ENCODE measurements at places on chromosomes 5 and 9. TPM values are rescaled to one million over a fixed set of nuclear protein-coding genes. Genes with fewer than 3 reads are reported as not detected.

- no peaks in the 10 kb centered on the region for H3K27me3 ChIP-seq
- H3K4me3 ChIP-seq: no peak overlapping the region
- DNase-seq: no peak
- H3K36me3 ChIP-seq: no peaks in the 10 kb centered on the region
- H3K27ac ChIP-seq: no peak overlapping the region
- H3K4me1 ChIP-seq: no peaks in the 10 kb centered on the region
Measured at GRCh38 chr9:76512826-76513225, 53.8 kb downstream of the GCNT1 start.

Gene C9orf72
- 17.8 TPM for total RNA-seq

GRCh38 chr9:26357803-26358344 is 534.7 kb downstream of the CAAP1 start:
- H3K27me3 ChIP-seq: no peaks in the 10 kb centered on the region
- no peak overlapping the region for H3K27ac ChIP-seq
- no peaks in the 10 kb centered on the region for H3K4me1 ChIP-seq

DNA sequence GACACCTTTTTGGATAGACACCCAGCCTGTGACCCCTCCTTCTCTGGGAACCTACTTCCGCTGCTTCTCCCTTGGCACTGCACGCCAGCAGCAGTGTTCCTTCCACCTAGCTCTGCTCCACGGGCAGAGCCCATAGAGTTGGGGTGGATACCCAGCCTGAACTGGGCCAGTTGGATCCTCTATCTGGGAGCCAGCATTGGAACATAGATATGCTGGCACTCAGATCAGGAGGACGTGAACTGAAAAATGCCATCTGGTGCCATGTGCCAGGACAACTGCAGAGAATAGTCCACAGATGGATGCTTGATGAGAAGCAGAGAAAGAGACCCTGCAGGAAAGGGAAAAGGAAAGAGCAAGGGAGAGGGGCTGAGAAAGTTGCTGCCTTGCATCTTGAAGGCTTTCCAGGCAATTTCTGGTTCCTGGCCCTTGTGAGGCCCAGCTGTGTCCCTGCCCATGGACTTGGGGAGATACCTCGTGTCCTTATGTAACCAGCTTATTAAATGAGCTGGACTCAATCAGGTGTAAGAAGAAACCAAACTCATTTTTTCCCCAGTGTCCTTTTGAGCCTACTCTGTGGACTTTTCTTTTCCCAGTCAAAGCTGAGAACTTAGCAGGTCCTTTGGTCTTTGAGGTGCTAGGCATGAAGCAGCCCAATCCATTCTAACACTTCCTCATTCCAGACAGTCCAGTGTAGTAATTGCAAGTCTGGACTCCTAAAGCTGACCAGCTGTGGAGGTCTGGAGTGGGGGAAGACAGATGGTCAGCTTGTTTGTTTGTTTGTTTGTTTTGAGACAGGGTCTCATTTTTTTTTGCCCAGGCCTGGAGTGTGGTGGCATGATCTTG is 39.1 kb downstream of the ANGPTL2 start:
- peaks cover 8% of the 10 kb centered on the region for H3K4me1 ChIP-seq
- no peak overlapping the region for H3K4me3 ChIP-seq

DNA sequence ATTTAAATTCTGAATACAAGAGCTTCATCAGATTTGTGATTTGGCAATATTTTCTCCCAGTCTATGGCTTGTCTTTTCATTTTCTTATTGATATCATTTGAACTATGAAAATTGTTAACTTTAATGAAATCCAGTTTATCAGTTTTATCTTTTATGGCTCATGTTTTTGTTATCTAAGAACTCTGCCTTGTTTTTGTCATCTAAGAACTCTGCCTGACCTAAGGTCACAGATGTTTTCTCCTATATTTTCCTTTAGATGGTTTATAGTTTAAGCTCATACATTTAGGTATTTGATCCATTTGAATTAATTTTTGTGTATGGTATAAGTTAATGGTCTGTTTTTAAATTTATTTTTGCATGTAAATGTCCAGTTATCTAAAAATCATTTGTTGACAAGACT is 52.9 kb downstream of the NIPBL start:
- no peak overlapping the region for H3K4me3 ChIP-seq
- no peak overlapping the region for H3K27ac ChIP-seq
- H3K27me3 ChIP-seq: no peaks in the 10 kb centered on the region
- H3K36me3 ChIP-seq: no peaks in the 10 kb centered on the region

Gene GAS1
- 0.82 TPM for total RNA-seq

- H3K27me3 ChIP-seq: no peaks in the 10 kb centered on the region
- no peaks in the 10 kb centered on the region for H3K4me1 ChIP-seq
- DNase-seq: no peak
- no peak overlapping the region for H3K4me3 ChIP-seq
- no peaks in the 10 kb centered on the region for H3K36me3 ChIP-seq
- no peak overlapping the region for H3K27ac ChIP-seq
Measured at GRCh38 chr5:167049043-167049663, 1242.3 kb upstream of the WWC1 start.

Gene TBC1D13
- 27.6 TPM for total RNA-seq

Gene NLN
- total RNA-seq: 5.5 TPM

Gene CDC20B
- not detected for total RNA-seq

DNA sequence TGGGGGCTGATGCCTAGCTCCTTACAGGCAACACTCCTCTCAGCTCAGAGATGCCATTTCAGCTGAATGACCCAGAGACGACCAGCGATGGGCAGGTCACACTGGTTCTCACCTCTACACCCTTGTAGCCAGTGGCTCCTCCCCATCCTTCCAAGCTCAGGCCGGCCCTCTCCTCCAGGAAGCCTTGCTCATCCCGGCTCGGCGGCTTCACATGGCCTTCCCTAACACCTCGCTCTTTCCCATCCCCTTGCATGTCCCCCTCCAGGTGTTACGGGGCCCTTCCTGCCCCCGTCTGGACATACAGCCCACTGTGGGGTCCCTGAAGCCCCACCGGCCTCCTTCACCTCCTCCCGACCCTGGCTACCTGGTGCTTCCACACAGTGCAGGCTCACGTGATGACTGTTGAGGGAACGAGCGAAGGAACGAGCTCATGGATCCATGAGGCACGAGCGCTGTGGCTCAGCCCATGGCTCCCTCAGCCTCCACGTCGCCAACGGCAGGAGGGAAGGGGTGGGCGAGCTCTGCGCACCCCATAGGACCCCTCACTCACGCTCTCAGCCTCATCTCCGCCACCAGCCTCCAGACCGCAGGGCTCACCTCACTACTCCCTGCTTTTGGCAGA is 45.7 kb downstream of the SARDH start:
- H3K36me3 ChIP-seq: peaks cover 22% of the 10 kb centered on the region
- H3K4me3 ChIP-seq: no peak overlapping the region
- no peak overlapping the region for H3K27ac ChIP-seq
- DNase-seq: no peak
- H3K27me3 ChIP-seq: no peaks in the 10 kb centered on the region

DNA sequence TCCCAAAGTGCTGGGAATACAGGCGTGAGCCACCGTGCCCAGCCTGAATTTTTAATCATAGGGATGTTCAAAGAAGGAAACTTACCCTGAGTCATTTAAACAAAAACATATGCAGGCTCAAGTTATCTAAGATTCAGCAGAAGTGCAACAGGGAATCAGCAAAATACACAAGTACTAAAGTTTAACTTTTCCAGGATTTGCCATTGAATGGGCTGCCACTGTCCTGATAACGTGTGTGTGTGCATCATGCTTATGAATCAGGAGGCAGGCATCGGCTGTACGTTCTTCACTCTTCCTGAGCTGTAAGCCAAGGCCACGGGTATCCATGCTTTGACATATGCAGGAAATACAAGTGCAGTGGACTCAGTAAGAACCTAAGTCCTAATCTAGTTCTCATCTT is 48.8 kb upstream of the FST start:
- no peaks in the 10 kb centered on the region for H3K4me1 ChIP-seq
- DNase-seq: no peak
- no peak overlapping the region for H3K27ac ChIP-seq
- no peak overlapping the region for H3K4me3 ChIP-seq

Gene JAKMIP2
- 7.8 TPM for total RNA-seq

GRCh38 chr9:115369322-115369957 is 251.5 kb upstream of the TNC start:
- H3K27me3 ChIP-seq: peaks cover 2% of the 10 kb centered on the region
- H3K4me1 ChIP-seq: no peaks in the 10 kb centered on the region
- no peak overlapping the region for H3K4me3 ChIP-seq
- DNase-seq: no peak

DNA sequence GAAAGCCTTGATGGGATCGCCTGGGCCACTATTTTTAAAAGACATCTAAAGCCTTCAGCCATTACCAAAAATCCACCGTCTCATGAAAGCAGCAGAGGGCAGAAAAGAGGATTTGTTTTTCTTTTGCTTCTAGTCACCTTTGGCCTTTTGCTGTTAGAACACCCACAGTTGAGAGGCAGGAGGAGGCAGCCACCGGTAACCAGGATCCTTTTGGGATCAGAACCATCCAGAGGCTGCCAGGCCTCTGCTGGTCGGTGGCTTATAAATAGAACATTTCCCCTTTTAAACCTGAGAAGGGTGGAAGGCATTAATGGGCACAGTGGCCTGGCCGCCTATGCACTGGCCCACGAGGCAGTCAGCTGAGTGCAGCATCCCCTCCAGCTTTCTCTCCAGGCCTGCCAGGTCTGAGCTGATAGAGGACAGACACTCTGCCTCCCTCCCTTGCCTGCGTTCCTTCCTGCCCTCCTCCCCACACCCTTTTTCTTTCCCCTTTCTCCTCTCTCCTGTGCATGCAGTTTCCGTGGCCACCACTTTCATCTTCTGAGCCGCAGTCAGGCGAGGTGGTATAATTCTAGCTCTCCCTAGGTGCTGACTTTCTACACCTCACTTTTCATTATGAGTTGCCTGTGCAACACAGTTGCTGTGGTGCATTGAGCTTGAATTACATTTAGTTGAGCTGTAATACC is 253.4 kb downstream of the ARHGAP26 start:
- H3K27me3 ChIP-seq: no peaks in the 10 kb centered on the region
- peaks cover 3% of the 10 kb centered on the region for H3K36me3 ChIP-seq
- H3K4me3 ChIP-seq: no peak overlapping the region
- H3K27ac ChIP-seq: no peak overlapping the region

Gene OGN
- total RNA-seq: 0.25 TPM

Gene NR5A1
- total RNA-seq: 0.19 TPM

DNA sequence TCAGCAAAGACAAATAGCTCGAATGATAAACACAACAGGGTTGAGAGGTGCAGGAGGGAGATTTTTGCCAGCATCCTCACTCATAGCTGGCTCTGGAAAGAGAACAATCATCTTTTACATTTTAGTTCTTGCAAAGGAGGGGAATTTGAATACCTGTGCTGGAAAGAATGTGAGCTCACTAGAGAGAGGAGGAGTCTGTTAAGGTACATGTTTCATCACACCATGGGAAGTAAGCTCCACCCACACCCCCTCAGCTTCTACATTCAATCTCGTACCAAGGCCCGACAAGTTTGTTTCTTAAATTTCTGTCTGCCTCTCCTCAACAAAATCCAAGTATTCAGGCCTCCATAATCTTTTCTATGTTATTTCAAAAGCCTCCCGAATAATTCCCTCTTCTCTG is 254.6 kb downstream of the BRINP1 start:
- no peaks in the 10 kb centered on the region for H3K36me3 ChIP-seq
- no peaks in the 10 kb centered on the region for H3K27me3 ChIP-seq
- DNase-seq: no peak
- H3K27ac ChIP-seq: no peak overlapping the region
- no peaks in the 10 kb centered on the region for H3K4me1 ChIP-seq
- no peak overlapping the region for H3K4me3 ChIP-seq

All from T-cell (primary cell).